Upper lobe of right lung (tissue), 1 donor: ENCODE measurements at places on chromosomes 13 and 19. TPM values are rescaled to one million over a fixed set of nuclear protein-coding genes. Genes with fewer than 3 reads are reported as not detected.

The ERFL gene
- 0.43 TPM for total RNA-seq

The ACER1 gene
- not detected for total RNA-seq

- H3K4me1 ChIP-seq: no peaks in the 10 kb centered on the region
- H3K27me3 ChIP-seq: no peaks in the 10 kb centered on the region
- no peak overlapping the region for H3K27ac ChIP-seq
- DNase-seq: no peak
- no peak overlapping the region for H3K4me3 ChIP-seq
- H3K36me3 ChIP-seq: no peaks in the 10 kb centered on the region
Measured at GRCh38 chr13:109606520-109606919, 179.9 kb downstream of the IRS2 start.

DNA sequence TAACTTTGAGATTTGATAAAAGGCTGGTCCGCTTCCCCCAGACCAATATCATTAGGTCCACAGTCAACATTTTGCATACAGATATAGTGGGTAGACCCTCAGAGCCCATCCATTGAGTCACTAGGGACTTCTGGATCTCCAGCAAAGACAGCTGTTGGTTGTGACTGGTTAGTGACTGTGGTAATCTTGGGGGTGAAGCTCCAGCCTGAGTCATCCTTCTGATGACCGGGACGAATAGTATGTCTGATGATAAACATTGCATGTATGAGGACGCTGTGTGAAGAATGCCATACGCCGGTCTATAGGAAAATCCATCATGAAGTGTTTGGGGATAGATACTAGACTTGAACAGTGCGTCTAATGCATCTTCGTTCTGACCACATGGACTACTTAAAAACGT lies 307.0 kb downstream of the UQCRFS1 start:
- no peak overlapping the region for H3K27ac ChIP-seq
- H3K4me3 ChIP-seq: no peak overlapping the region

DNA sequence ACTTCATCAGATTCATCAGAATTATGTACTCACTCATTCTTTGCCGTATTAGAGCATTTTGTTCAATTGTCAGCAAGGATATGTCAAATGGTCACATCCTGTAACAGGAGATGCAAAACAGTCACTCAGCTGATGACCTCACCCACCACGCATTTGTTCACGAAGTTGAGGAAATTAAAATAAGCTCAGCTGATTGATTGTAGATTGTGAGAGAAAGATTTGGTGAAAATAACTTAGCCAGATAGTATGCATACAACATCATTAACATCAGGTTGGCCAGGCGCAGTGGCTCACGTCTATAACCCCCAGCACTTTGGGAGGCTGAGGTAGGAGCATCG lies 22.6 kb upstream of the CDC16 start:
- H3K36me3 ChIP-seq: no peaks in the 10 kb centered on the region
- peaks cover 17% of the 10 kb centered on the region for H3K27me3 ChIP-seq
- DNase-seq: no peak
- H3K27ac ChIP-seq: no peak overlapping the region
- no peak overlapping the region for H3K4me3 ChIP-seq
